NCI-H146 (cell line): ENCODE measurements at places on chromosomes 3 and 15.

DNA sequence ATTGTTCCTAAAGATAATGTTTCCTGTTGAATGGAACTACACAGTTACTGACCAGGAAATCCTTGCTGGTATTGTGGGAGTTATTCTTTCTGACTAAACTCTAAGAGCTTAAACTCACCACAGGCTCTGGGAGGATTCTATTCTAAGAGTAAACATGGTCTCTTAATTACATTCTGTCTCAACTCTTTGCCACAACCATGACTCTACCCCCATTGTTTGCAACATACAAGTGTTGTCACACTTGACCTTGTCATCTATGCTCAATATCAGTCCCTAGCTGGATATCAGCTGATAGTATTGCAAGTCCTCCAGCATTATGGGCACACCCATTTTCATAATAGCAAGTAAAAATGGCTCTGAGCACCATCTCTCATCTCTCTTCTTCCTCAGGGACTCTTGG is 29.6 kb upstream of the SECISBP2L start:
- no peak for DNase-seq

DNA sequence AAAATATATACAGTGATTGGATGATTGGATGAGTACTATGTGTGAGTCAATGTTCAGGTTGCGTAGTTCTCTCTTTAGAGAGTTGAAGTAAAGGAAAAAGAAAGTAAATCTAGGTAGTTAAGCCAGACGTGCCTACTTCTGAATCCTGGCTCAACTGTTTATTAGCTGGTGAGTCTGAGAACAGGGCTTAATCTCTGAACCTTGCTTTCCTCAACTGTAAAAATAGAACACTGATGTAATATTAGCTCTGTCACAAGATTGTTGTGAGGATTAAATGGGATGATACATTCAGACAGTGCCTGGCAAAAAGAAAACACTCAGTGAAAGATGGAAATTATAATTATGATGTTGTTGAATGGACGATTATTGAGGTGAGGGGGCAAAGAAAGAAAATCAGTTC is 413.4 kb downstream of the MAGI1 start:
- DNase-seq, result no peak

DNA sequence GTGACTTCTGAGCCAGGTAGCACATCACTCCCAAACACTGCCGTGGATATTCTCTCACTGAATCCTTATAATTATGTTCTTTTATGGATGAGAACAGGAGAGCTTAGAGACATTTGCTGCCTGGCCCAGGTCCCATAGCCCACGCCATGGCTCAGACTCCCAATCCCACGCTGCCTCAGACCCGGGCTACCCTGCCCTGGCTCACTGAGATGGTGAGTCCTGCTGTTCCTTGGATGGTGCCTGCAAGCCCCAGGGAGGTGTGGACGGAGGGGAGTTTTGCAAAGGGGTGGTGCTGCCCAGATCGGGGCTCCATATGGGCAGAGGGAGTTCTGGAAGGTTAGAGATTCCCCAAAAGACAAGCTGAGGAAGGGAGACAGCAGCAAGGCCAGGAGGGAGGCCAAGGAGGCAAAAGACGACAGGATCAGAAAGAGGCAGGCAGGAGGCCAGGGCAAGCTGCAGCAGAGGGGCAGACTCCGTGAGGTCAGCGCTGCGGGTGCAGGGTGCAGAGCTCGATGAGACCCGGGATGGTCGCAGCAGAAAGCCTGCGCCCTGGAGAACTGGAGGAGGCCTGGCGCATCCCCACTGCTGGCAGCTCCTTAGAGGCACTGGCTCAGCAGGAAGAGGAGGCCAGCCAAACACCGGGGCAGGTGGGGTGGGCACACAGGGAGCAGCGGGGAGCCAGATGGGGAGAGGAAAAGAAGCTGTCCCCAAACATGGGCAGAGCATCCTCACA is 95.7 kb upstream of the ALDH1A3 start:
- no peak for DNase-seq

- DNase-seq, result no peak
Observed at GRCh38 chr3:118425272-118425837, 609.3 kb downstream of the IGSF11 start.

- DNase-seq, result no peak
Observed at GRCh38 chr3:60309539-60310268, 941.5 kb downstream of the FHIT start.

DNA sequence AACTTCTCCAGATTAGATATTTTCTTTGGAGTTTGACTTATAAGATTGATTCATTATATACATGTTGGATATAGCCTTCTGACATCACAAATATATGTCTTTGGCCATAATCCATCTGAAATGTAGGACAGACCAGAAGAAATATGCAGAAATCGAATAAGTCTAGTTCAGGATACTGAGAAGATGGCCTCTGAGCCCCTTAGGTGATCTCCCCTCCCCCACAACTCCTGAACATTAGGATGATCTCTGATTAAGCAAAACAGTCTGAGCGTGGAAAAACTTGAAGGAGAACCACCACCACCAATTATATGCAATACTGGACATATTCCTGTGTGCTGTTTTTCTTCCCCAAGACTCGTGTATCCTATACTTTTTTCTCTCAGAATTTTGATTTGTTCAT is 3.2 kb downstream of the SETD5 start:
- DNase-seq, result no peak

GRCh38 chr3:89061259-89061658 is 46.2 kb upstream of the EPHA3 start:
- DNase-seq, result no peak
